NB4 (cell line): ENCODE measurements at places on chromosomes 13 and 19.

DNA sequence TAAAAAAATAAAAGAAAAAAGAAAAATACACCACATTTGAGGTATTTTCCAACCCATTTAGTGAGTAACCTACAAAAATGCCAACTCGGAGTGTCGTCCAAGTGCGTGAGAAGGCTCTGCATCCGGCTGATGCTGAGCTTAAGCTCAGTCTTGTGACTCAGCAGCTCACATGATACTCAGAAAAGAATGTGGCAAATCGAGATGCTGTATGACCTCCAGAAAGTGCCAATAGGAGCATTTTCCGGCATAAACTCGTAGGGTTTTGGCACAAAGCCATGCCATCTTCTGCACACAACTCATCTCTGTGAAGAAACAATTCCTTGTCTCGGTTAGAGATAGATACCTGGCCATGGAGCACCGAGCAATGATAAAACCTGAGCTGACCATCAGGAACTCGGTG lies 58.5 kb downstream of the TRPM4 start:
- DNase-seq, result no peak

- no peak for DNase-seq
Measured at GRCh38 chr13:34765446-34766180, 176.5 kb upstream of the NBEA start.

- peak; percentile 30 for DNase-seq
Measured at GRCh38 chr19:19026299-19026971, 6.9 kb downstream of the SUGP2 start.

DNA sequence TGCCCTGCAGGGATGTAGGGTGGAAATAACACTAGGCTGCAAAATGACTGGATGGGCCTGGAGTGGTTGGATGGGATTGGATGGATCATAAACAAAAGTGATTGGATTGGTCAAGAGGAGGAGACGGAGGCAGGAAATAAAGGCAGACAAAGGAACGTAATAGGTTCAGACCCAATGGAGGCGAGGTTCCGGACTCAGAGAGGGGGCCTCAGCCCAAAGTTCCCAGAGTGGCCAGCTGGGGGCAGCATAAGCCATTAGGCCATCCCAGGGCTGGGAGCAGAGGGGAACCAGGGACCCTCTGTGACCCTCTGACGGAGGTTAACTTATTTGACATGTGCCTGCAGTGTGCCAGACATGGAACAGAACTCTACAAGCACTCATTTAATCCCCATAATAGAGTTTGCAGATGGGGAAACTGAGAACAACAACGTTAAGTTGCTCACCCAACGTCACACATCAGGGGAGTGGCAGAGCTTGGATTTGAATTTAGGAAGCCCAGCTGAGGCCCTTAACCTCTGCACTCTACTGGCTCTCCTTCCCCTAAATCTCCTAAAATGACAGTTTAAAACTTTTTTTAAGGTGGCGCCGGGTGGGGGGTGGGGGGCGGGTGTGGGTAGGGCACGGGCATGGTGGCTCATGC lies 15.3 kb upstream of the MAP1S start:
- peak; percentile 48 for DNase-seq
